ENCODE measurements at places on chromosomes 5 and 9. TPM values are rescaled to one million over a fixed set of nuclear protein-coding genes. Genes with fewer than 3 reads are reported as not detected.
A peak's percentile ranks its signal among the peaks of the same experiment; 100 is the strongest.

DNA sequence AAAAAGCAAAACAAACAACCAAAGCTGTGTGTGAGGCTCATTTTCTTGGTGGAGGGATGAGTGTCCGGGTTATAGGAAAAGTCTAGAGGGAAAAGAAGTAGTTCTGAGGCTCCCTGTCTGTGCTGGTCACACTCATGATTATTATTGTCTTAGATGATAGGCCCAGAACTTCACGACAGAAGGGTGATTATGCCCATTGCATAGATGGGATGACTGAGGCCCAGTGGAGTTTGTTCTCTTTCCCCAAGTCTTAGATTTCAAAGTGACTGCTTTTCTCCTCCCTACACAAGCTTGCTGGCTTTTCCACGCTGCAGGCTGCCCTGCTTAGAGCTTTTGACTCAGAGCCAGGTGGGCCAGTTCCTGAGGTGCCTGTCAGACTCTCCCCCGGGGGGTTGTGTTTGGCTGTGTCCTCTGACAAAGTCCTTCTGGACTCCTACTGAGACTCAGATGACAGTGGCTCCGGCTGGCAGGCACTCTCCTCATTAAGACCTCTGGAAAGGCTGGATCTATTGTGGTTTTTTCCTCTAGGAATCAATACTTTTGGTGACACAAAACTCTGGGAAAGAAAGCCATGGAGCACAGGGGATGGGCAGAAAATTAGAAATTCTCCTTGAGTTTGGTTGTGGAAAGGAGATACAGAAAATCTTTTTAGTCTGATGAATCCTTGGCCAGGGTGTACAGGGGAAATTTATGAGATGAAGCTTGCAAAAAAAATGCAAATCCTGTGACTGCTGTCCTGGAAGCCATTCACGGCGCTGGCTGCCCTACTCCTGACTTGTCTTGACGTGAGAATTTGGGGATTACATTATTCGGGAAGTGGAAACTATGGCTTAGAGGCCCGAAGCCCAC lies 120.9 kb downstream of the NSG2 start:
- DNase-seq = no peak

DNA sequence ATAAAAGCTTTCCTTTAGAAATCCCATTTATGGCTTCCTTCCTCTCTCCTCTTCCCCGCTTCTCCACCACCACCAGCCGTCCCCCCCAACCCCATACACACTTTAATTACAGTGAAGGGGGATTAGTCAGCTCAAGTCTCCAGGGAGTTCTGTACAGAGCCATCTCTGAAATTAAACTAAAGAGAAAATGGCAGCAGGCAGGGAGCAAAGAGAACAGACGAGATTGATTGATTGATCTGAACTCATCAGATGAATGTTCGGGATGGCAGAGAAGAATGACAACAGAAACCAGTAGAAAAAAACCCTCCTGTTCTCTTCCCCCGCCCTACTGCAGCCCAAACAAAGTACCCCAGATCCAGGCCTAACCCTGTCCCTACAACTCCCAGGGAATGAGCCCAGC lies 241.7 kb upstream of the PANK3 start:
- DNase-seq = no peak

NR4A3 gene
- 2.4 TPM for total RNA-seq

DNA sequence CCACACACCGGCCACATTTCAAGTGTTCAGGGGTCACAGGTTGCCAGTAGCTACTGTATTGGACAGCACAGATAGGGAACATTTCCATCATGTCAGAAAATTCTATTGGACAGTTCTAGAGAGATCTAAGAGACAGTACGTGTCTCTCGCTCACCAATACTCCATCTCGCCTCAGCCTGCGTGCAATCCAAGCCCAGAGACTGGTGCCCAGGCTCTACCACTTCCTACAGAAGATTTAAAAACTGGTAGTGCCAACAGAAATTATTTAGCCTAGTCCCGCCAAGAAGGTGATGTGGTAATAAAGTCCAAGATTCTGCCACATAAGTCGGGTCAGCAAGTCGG lies 390 bp upstream of the SNX2 start:
- DNase-seq = no peak

NIM1K gene
- total RNA-seq = 0.30 TPM

DNA sequence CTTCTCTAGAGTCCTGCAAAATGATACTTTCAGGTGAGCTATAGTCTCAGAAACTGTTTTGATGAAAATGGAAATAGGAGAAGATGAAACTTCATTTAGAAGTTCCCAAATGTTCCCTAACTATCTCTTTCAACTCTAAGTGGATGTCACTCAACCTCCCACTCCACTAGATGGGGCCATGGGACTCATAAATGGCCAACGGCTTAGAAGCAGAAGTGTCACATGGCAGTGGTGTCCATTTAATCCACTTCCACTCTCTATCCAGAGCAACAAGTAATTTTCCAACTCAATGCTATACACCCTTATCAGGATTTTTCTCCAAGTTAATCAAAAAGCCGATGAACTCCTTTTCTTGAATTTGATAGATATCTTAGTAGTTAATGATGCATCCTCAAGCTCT lies 295.7 kb downstream of the EDIL3 start:
- DNase-seq = no peak

DNA sequence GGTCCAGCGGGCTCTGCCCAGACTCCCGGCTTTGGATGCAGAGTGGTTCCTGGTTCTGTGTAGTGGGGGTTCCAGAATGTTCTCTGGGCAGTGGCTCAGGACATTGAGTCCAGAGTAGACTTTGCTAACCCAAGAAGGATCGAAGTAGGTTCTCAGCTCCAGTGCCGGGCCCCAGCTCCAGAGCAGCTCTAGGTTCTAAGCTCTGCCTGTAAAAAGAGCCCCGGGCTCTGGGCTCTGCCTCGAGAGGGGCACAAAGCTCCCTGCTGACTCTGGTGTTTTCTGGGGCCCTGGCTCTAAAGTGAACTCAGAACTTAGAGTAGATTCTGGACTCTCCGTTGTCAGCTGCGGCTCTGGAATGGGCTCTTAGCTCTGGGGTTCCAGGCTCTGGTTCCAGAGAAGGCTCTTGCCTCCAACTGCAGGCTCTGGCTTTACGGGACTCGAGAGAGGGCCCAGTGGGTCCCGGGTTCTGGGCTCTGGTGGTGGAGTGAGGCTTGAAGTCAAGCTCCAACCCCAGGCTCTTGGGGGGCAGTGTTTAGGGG lies 414 bp downstream of the WDR38 start:
- DNase-seq = no peak

DNA sequence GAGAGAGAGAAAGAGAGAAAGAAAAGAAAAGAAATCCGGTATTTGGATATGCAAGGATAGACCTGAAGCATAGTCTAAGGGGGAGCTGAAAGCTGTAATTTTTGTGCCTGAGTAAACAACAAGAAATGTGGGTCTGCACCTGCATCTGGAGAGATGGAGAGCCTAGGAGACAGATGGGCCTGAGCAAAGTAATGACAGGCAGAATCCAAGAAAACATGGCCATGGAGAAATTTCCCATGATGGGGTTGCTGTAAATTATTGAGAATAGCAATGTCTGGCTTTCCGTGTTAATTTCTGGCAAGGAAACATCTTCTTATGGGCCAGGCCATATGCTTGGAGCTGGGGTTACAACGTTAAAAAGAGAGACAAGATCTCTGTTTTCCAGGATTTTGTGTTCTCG lies 40.2 kb downstream of the YIPF5 start:
- no peak for DNase-seq

DNA sequence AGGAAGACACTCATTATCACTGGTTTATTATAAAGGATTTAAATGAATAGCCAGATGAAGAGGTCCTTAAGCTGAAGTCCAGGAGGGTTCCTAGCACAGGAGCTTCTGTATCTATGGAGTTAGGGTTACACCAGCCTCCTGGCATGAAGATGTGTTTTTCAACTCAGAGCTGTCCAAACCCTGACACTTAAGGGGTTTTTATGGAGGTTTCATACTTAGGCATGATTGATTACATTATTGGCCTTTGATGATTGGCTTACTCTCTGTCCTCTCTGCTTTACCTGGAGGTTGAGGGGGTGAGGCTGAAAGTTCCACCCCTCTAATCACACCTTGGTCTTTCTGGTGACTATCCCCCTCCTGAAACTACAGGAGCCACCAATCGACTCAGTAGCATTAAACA lies 84.9 kb upstream of the ZNF169 start:
- DNase-seq = no peak

GRCh38 chr9:36937951-36938350 lies 96.1 kb downstream of the PAX5 start:
- DNase-seq = no peak

DNA sequence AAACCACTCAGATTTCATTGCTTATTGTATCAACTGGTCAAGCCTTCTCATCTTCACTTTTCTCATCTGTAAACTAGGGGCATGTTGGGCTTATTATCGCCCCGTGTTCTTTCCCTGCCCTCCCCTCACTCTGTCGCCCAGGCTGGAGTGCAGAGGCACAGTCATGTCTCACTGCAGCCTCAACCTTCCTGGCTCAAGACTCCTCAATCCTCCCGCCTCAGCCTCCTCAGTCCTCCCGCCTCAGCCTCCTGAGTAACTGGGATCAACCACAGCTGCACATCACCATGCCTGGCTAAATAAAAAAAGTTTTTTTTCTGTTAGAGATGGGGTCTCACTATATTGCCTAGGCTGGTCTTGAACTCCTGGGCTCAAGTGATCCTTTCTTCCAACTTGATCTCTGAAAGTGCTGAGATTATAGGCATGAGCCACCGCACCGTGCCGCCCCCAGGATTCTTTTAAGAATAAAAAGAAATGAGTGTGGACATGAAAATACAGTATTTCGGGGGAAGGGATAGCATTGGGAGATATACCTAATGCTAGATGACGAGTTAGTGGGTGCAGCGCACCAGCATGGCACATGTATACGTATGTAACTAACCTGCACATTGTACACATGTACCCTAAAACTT lies 2.0 kb downstream of the MAML1 start:
- no peak for DNase-seq

GPR150 gene
- total RNA-seq = 0.35 TPM

DNA sequence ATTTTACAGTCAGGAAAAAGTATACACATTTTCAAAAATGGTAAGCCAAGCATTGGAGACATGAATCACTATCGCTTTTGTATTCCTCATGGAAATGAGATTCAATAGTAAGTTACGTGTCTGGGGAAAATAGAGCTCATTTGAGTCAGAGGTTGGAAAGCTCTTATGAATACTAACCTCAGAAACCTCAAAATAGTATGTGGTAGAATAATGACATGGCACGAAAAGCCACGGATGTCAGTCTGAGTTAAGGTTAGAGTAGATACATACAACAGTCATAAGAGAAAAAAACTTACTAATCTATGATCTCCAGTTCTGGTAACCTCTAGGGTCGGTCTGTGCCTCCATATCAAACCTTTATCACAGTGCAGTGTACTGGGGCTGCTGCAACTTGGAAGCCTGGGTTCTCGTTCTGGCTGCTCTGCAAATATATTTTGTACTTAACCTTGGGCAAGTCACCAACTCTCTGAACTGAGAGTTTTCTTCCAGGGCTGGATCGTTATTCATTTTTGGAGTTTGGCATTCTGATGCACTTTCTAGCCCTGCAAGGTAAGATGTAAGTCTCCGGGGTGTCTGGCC lies 31.8 kb downstream of the MAP1B start:
- peak; percentile 95 for DNase-seq

- no peak for DNase-seq
Measured at GRCh38 chr9:36823934-36824333, 210.1 kb downstream of the PAX5 start.

WDR38 gene
- total RNA-seq = not detected

DNA sequence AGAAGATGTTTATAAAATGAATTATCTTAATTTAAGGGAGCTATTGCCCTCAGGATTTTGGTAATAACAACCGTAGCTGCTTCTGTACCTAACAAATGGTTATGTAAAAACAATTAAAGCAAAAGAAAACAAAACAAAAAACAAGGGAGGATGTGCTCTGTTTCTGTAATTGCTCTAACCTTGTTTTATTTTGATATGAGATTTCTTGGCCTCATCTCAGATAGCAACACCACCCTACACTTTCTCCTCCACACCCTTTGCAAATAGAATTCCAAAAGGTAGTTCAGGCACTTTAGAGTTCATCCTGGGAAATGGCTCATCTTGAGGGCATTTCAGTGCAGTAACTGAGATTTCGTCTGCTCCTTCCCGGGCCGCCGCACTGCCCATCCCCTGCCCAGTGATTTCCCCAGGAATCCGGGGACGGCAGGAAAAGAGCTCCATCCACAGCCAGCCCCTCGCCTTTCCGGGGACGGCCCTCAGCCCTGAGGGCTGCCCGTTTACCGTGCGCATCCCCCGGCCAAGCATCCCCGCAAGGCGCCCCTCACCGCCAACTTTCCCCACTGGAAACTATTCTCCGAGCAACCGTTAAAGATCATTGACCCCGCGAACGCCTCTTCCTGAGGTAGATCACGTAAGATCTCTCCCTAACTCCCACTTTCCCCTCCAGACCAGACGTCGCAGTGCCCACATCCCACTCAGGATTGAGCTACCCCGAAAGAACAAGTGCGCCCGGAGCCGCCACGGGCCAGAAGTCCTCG lies 1.2 kb downstream of the FNBP1 start:
- no peak for DNase-seq

Data from HFFc6 (cell line).